H7 (cell line): ENCODE measurements at places on chromosomes 6 and 20.

DNA sequence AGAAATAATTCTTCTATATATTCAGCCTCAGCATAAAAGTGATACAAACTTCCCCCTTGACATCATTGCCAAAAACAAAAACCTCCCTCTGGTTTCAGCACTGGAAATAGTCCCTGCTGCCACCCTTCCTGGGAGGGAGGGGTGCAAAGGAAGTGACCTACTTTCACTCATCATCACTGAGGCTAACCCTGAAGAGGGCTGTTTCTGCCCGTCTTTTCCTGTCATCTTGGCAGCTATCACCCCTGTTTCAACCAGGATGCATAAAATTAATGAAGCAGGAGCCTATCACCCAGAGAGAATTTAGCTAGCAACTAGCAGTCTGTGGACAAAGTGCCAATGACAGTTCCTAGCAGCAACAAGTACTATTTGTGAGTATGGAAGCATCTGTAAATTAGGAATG lies 397.8 kb downstream of the LAMA2 start:
- no peak for DNase-seq

GRCh38 chr6:37085198-37085597 lies 79.7 kb downstream of the FGD2 start:
- DNase-seq, result no peak

- no peak for DNase-seq
Measured at GRCh38 chr6:117771403-117771802, 96.1 kb downstream of the NUS1 start.

- peak; percentile 42 for DNase-seq
Measured at GRCh38 chr6:32868257-32868788, 14.3 kb downstream of the PSMB9 start.

GRCh38 chr20:38286586-38287531 lies 17.1 kb upstream of the BPI start:
- DNase-seq, result peak; percentile 47

DNA sequence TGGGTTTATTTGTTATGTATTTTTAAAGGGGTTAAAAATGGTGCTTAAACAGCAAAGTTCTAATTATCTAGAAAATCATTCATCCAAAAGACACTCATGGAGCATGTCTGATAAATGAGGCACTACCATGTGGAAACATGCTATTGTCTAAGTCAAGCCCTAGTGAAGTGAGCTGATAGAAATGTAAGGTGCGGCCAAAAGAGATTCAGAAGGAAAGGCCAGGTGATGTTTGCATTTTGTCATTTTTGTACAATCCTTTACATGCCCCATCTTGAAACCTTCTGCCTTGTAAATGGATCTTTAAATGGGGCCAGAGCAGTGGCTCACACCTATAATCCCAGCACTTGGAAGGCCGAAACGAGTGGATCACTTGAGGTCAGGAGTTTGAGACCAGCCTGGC lies 77.3 kb downstream of the PLCG1 start:
- DNase-seq, result no peak

DNA sequence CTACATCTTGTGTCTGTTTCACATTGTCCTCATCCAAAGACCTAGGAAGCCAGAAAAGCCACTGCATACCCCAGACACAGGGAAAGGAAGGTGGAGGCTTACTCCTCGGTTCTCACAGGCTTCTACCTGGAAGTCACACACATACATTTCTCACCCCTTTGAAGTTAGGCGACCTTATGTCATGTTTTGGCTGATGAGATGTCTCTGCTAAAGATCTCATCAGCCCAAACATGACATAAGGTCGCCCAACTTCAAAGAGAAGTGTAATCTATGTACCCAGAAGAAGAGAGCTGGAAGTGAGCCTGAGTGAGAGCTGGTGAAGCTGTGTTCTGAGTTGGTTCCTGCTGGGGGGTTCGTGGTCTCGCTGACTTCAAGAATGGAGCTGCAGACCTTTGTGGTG lies 47.5 kb upstream of the SLC22A23 start:
- DNase-seq, result no peak

DNA sequence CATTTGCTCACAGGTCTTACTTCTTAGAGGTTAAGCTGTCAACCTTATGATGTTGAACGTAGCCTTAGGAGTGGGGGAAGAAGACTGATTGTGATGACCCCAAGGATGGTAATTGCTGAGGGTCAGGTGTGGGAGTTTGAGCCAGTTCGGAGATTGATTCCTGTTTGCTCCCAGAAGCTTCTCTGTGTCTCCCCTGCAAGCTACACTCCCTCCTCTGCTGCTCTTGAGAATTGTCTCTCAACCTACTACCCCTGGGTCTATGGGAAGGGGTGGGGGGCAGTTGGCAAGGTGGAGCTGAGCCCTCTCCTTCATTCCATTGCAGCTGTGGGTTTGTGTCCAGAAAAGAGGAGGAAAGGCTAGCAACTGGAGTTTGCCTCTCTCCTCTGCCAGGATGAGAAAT lies 113.8 kb downstream of the PLEKHG1 start:
- no peak for DNase-seq

GRCh38 chr6:2258112-2258511 lies 12.7 kb upstream of the GMDS start:
- no peak for DNase-seq

DNA sequence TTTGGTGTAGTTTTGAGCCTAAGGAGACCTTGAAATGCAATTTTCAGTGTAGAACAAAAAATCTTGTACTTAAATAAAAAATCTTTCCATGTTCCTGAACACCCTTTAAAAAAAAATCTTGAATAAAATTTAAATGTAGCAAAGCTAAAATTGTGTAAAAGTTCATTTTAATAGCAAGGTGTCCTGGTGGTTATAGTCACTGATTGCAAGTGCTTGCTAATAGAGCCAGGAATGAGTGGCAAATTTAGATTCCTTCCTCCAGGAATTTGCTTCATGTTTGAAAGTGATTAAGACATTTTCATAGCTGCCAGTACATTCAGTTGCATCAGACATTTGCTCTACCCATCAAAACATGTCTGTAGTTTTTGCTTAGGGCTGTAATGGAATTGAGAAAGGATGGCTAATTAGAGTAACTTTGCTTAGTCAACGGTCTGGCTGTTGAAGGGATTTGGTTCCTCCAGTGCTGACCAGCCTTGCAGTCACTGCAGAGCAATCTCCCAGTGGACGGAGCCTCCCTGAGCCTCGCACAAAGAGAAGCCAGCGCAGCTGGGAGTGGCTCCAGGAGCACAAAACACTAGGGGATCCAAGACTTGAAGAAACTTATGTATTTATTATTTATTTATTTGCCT lies 36.5 kb downstream of the AKAP12 start:
- DNase-seq, result peak; percentile 55

- no peak for DNase-seq
Measured at GRCh38 chr6:85129881-85130280, 320.0 kb upstream of the NT5E start.

- DNase-seq, result no peak
Measured at GRCh38 chr6:13248584-13248985, 79.8 kb downstream of the TBC1D7 start.
